ENCODE measurements at places on chromosomes 5 and 9.

- DNase-seq = peak; percentile 49
These were observed 4.2 kb downstream of the CCNI2 start for GRCh38 chr5:132751444-132751843.

DNA sequence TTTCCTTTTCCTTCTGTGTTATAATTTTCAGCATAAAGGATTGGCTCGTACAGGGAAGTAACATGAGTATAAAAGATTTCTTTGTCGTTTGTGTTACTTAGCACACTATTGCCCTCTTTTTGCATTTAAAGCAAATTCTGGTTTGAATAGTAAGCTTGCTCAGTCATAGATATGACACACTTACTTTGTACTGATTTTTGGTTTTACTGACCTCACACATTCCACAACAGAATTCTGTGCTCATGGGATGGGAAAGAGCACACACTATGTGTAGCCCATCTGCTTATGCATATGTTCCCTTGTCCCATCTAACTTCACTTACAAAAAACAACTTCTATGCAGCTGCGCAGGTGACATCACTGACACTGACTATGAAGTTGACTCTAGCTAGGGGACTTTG, 111.9 kb upstream of the MTAP start:
- DNase-seq = no peak

DNA sequence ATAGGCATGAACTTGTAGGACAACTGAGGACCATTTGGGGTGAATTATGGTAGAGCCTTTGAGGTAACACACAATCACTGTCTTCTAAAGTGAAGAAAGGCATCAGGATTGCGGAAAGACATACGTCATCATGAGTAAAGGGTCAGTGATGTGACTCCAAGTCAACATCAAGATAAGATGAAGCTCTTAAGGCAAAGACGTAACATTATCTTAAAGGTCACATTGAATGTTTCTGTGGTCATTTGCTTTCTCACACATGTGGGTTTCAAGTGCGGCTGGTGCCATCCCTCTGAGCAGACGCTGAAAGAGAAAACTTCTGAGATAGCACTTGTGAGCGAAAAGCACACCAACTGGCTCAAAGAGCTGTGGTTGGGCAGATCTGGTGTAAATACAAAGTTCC, 63.3 kb upstream of the GRAMD2B start:
- DNase-seq = no peak

- no peak for DNase-seq
These were observed 55.2 kb upstream of the ADRA1B start for GRCh38 chr5:159861086-159861485.

- DNase-seq = no peak
These were observed 170.2 kb upstream of the NR3C1 start for GRCh38 chr5:143573568-143574170.

DNA sequence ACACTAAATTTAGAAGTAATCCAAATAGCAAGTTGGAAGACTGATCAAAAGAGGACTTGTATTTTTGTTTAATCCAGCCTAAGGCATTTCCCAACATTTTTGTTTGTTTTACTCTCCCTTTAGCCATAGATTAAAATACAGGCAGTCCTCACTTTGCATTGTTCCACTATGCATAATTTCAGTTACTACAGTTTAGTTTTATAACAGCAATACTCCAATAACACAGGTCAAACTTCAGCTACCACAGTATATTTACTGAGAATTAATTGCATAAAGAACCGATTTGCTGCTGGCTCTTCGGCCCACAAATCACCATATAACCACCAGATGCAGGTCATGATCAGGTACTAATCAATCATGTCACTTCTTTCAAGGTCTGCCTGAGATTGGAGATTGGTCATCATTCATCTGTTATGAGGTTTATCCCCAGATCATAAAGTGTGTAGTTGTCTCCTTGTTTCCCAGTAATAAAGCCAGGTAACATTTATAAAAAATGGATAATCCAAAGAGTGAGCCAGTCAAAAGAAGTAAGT, 12.1 kb downstream of the FTMT start:
- no peak for DNase-seq

- DNase-seq = peak; percentile 49
These were observed at the start of gene CLIC3 for GRCh38 chr9:136996361-136997292. Gene CLIC3, minus strand, starts transcription at chr9:136996568. Its CDS starts 25 bp downstream, at chr9:136996543.

DNA sequence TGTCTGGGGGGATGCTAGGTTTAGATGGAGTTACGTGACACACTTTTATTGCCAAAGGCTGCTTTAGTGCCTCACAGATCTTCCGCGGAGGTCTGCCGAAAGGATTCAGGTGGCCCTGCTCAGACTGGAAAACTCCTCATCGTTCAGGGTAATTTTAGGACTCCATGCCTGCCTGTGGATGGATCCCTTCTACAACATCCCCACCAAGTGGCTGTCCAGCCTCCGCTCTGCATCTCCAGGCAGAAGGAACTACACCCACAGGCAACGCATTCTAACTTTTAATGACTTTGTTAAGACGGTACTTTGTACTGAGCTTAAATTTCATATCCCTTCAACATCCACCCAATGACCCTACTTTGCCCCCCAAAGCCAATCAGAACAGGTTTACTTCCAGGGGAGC, 29.4 kb downstream of the ATPSCKMT start:
- DNase-seq = no peak

GRCh38 chr9:103615994-103616393, 478.1 kb upstream of the SMC2 start:
- no peak for DNase-seq

- DNase-seq = peak; percentile 69
These were observed 1.5 kb downstream of the SMARCA2 start for GRCh38 chr9:2016408-2017330.

DNA sequence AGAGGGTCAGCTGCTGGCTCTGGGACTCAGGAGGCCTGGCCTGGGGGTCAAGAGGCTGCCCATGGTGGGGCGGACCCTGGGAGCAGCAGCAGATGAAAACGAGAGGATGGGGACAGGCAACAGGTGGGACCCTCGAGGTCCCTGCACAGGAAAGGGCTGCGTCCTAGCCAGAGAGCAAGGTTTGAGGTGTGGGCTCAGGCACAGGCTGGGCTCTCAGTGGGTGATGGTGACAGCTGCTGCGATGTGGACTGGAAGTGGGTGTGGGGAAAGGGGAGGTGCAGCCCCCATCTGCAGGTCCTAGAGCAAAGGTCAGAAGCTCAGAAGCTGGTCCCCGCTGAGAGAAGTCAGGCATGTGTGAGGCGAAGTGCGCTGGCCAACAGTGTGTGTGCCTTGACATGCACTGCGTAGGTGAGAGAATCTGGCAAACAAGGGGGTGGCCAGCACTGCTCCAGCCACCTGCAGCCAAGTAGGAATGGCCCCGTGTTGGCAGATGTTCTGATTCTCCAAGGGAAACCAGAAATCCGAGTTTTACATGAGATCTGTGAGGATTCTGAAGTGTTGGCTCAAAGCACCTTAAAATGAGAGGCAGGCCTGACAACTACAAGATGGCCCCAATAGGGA, 85.7 kb downstream of the COL23A1 start:
- no peak for DNase-seq

GRCh38 chr9:97359147-97359546, 51.7 kb downstream of the CCDC180 start:
- no peak for DNase-seq

- DNase-seq = no peak
These were observed 87.0 kb upstream of the TNC start for GRCh38 chr9:115204904-115205453.

DNA sequence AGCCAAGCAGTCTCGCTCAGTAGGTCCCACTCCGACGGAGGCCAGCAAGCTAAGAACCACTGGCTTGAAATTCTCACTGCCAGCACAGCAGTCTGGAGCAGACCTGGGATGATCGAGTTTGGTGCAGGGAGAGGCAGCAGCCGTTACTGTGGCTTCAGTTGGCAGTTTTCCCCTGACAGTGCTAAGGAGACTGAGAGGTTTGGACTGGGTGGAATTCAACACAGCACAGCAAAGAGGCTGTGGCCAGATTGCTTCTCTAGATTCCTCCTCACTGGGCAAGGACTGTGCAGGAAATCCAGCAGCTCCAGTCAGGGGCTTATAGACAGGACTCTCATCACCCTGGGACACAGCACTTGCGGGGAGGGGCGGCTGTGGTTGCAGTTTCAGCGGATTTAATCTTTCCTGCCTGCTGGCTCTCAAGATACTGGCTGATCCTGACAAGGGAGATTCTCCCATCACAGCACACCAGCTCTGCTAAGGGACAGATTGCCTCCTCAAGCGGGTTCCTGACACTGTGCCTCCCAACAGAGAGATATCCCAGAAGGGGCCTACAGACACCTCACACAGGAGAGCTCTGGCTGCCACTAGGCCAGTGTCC, 122.1 kb downstream of the YIPF5 start:
- DNase-seq = no peak

DNA sequence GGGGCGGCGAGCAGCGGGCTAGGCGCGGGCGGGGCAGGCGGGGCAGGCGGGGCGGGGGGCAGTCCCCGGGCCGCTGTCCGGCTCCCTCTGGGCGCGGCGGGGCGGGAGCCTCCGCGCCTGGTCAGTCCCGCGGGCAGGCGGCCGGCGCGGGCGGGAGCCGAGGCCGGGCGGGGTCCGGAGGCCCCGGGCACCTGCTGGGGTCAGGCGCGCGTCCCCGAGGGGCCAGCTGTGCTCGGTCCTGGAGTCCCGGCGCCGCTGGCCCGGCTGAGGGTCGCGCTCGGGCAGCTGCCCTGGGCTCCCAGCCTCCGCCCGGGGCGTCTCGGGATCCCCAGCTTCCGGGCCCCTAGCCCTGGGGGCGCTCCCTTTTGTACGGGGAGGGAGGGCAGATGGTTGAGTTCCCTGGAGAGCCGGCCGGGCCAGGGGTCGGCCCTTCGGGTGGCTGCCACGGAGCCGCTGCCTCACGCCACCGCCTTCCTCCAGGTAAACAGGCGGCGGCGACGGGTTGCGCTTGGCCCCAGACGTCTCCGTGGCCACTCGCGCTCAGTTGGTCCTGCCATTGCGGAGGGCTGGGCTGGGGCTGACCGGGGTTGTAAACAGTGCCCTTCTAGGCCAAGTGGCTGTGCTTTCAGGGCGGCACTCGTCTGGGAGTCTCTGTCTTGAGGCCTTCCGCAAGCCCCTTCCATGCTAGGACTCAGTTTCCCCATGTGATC, 473 bp downstream of the ZBTB34 start:
- DNase-seq = peak; percentile 39

- DNase-seq = no peak
These were observed 308.8 kb upstream of the DMRT1 start for GRCh38 chr9:532707-533106.

- DNase-seq = peak; percentile 69
These were observed 54.3 kb downstream of the PTCH1 start for GRCh38 chr9:95462249-95463147.

- DNase-seq = no peak
These were observed 17.7 kb upstream of the FAM120AOS start for GRCh38 chr9:93471124-93471523.

Measured in stimulated activated CD4-positive, alpha-beta T cell treated with anti-CD3 and anti-CD28 coated beads, Interleukin-2, amount 100 ng/mL, for 24 hours (primary cell).